Fibroblast of the aortic adventitia (primary cell): ENCODE measurements at places on chromosomes 12 and 14.

- DNase-seq, result no peak
Measured at GRCh38 chr14:70822530-70823185, 13.3 kb upstream of the MAP3K9 start.

DNA sequence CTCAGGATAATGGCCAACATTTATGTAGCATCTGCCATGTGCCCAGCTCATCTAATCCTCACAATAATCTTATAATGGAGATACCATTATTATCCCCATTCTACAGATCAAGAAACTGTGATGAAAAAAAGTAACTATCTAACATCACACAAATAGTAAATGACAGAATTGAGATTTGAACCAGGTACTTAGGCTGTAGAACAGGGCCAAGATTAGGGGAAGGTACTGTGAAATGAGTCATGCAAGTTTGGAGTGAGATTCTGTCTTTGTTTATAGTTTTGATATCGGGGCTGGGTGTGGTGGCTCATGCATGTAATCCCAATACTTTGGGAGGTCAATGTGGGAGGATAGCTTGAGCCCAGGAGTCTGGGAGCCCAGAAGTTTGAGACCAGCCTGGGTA is 1.3 kb upstream of the GNPTAB start:
- DNase-seq, result peak; percentile 38

DNA sequence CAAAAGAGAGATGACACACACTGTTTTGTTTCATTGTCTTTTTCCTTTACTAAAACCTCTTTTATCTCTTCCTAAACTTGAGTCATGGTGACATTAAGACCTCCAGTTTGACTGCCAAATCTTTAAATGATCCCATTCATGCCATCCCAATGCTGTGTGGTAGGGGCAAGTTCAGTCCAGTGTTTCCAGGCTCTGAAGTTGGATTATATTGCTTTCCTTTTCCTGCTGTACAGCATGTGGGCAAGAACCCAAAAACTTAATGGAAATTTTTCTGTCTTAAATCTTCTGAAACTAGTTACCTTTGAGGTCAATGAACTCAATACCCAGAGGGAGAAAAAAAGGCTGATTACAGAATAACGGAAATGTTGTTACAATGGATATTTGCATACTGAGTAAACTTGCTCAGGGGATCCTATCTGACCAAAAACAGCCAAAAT is 187.1 kb upstream of the FAR2 start:
- DNase-seq, result peak; percentile 69

DNA sequence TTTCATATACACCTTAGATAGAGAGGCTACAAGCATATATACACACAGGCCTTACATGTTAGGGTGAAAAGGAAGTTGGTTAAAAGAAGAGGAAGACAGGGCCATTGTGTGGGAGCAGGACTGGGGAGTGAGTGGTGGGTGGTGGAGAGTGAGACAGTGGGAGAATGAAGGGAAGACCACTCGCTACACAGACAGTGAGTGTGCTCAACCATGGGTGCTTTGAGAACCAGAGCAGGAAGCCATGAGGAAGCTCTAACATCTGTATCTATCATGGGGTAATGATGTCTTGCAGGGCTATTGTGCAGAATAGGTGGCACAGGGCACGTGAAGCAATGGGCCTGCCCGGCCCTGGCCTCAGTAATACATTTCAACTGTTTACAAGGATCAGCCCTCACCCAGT is 11.4 kb upstream of the KRT74 start:
- DNase-seq, result no peak

- peak; percentile 30 for DNase-seq
Measured at GRCh38 chr12:66196806-66197205, 7.8 kb downstream of the IRAK3 start.

DNA sequence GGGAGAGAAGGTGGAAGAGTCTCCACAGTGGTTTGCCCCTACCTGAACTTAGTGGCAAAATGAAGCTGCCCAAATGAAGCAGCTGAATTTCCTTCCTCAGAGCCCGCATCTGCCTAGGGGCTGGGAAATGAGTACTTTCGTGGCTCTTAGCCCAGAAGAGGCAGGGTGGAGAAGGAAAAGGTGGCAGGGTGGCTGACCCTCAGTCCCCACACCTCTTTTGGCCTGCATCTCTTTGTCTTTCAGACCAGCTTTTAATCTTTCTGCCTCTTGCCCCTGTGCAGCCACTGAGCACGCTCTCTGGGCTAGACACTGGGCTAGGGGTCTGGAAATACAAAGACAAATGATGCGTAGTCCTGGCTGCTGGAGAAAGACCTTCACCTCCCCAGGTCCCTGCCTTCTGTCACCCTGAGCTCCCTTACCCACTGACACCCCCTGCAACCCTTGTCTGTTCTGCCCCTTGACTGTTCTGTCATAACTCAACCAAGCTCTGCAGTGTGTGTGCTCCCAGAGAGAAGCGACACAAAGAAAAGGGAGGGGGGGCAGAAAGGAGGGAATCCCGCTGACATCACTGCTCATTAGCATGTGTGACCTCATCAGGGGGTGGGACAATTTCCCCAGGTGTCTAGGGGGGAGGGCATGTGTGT is 371 bp upstream of the REM2 start:
- peak; percentile 18 for DNase-seq

- DNase-seq, result no peak
Measured at GRCh38 chr14:100102156-100102785, 37.0 kb downstream of the EVL start.

DNA sequence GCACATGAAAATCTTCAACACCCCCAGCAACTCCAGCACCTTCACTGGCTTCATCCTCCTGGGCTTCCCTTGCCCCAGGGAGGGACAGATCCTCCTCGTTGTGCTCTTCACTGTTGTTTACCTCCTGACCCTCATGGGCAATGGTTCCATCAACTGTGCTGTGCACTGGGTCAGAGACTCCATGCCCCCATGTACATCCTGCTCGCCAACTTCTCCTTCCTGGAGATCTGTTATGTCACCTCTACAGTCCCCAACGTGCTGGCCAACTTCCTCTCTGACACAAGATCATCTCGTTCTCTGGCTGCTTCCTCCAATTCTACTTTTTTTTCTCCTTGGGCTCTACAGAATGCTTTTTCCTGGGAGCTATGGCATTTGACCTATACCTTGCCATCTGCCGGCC is 11.5 kb upstream of the OR11G2 start:
- DNase-seq, result no peak

- DNase-seq, result peak; percentile 52
Measured at GRCh38 chr12:75452675-75453330, 27.8 kb upstream of the GLIPR1 start.

GRCh38 chr12:38930990-38931389 is 25.6 kb upstream of the CPNE8 start:
- no peak for DNase-seq

GRCh38 chr14:33029511-33029910 is 90.8 kb downstream of the NPAS3 start:
- DNase-seq, result no peak

DNA sequence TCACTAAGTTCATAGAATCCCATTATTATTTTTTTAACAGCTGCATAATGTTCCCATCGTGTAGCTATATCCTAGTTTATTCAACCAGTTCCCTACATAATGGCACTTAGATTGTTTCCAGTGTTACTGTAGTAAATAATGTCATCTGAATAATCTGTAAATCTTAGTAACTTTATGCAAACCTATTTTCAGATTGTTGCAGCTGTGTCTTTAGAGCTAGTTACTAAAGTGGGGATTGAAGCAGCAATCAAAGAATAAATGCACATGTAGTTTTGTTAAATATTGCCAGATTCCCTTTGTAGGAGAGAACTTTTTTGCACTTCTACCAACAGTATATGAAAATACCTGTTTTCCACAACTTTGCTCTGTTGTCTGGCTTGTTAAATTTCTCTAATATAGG is 13.1 kb downstream of the ARID2 start:
- no peak for DNase-seq
